ENCODE measurements at places on chromosomes 5 and 9.

- DNase-seq: no peak
Measured at GRCh38 chr5:107652839-107653607, 17.7 kb downstream of the EFNA5 start.

DNA sequence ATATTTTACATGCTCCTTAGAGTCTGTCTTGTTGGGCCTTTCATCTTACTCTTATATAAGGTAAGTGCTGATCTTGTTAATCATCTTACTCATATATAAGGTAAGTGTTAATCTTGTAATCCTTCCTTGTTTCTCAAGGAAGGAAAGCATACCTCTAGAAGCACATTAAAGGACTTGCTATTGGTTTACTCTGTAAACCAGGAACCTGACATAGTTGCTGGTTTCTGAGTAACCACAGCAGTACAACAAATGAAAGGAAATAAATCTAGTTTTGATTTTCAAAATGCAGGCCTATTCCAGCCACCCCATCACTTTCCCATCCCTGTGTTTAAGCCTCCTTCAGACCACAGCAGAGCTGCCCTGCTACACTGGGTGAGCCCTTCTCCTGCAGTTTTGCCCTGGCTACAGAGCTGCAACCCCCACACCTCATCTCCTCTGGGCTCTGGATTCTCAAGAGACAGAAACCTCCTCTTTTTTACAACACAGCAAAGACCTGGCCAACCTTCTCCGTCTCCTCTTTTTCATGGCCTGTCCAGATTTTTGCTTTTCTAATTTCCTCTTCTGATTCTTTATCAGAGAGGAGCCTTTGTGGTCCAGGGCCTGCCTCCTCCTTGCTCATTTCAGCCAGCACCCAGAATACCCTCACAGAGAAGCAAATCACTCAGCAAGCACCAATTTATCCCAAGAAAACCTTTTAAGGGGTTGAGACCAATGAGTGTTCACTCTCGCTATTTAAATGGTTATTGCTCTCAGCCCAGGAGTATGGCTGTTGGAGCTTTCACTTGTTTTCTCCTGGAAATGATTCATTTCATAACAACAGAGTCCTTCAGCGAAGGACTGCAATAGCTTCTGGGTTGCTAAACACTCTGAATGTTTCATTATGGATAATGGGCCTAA, 103.2 kb downstream of the FSTL4 start:
- no peak for DNase-seq

DNA sequence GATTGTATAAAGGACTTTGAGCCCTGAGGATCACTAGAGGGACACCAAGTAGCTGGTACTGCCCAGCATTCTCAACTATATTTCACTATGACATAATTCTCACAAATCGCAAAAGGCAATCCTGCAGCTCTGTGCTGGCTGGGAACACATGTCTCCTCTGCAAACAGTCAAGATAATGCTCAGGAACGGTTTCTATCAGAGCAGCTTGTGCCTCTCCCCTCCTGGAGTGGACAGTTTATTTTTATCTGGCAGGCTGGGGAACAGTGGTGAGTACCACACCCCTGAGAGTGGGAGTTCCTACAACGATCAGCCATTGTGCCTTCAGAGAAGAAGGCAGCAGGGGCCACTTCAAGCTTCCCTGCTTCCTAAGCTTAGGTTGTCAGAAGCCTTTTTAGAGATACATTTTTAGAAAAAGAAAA, 65.8 kb downstream of the ERAP1 start:
- DNase-seq: no peak

GRCh38 chr9:129885018-129885669, 49.9 kb downstream of the USP20 start:
- no peak for DNase-seq

GRCh38 chr5:176747670-176748072, 62.7 kb upstream of the UNC5A start:
- no peak for DNase-seq

- DNase-seq: no peak
Measured at GRCh38 chr9:78609450-78609849, 312.5 kb downstream of the PSAT1 start.

- DNase-seq: no peak
Measured at GRCh38 chr5:75199946-75200345, 36.7 kb downstream of the ANKRD31 start.

DNA sequence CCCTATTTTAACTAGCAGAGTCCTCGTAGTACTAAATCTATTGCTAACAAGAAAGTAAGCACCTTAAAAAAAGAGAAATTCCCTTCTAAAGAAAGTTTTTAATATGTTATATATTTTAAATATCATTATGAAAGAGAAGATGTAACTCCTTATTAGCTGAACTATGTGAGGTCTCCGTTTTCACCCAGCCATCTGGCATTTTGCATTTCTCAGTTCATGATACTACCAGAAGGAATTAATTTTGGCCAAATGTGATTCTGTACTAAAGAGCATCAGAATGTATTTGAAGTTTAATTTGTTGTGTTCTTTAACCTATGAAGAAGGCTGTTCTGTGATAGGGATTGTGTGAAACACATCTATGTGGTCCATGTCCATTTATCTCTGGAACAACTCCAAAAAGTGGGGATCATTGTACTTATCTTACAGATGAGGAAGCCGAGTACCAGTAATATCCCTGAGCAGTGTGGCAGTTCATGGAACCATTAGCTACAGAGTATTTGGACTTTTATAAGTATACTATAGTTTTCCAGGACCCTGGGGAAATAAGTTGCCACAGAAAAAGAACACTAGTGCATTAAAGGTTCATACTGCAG, 29.8 kb downstream of the TNFAIP8 start:
- DNase-seq: no peak

DNA sequence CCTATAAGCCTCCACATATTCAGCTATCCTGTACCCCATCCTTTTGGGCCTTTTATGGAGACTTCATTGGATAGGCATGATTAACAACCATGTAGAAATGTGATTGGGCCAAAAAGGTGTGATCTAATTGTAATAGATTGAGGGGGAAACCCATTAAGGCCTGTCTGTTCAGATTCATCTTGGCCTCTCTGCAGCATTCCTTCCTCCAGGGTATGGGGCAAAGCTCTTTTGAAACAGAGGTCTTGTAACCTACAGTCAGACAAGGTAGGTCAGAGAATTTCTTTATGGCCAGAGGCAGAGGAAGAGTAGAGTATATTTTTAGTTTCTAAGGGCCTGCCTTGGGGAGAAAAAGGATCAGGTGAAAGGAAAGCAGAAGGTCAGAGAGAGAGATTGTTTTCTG, 98.5 kb downstream of the INVS start:
- DNase-seq: no peak

GRCh38 chr5:31285025-31285424, 91.5 kb downstream of the CDH6 start:
- no peak for DNase-seq

- DNase-seq: no peak
Measured at GRCh38 chr5:2140501-2141175, 257.9 kb upstream of the IRX4 start.

GRCh38 chr9:94086486-94087345, 2.5 kb downstream of the PTPDC1 start:
- DNase-seq: no peak

DNA sequence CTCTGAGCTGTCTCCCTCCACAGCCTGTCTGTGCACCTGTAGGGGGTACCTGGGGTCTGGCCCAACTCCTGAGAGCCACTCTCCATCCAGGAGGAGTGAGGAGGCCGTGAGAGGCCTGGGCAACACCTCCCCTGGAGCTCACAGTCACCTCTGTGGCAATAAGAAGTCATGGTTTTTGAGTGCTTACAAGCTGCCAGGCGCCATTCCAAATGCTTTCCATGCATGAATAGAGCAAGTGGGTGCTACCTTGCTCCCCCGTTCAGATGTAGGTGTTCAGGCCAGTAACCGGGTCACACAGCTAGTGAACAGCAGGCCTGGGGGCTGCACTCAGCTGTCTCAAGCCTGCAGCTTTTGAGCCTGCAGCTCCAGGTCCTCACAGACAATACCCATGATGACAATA, 30.6 kb downstream of the CORO2A start:
- DNase-seq: no peak

DNA sequence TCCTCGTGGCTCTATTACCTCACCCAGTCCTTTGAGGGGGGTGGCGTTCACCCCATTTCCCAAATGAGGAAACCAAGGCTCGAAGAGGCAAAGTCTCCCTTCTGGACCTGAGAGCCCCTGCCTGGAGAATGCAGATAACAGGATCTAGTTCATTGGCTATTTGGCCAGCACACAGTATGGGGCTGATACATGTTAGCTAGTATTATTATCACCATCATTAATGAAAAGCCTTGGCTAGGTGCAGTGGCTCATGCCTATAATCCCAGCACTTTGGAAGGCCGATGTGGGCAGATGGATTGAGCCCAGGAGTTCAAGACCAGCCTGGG, 4.3 kb downstream of the SH3GLB2 start:
- DNase-seq: no peak

All from activated T-cell treated with anti-CD3 and anti-CD28 coated beads for 24 hours (primary cell).